ENCODE measurements at places on chromosomes 5 and 9. TPM values are rescaled to one million over a fixed set of nuclear protein-coding genes. Genes with fewer than 3 reads are reported as not detected.

The FBP1 gene
- total RNA-seq, result 767 TPM

The PCA3 gene
- total RNA-seq, result 0.09 TPM

The UBTD2 gene
- 9.3 TPM for total RNA-seq

The IL13 gene
- not detected for total RNA-seq

The WNK2 gene
- total RNA-seq, result 0.43 TPM

The IFNK gene
- not detected for total RNA-seq

The SKIC3 gene
- total RNA-seq, result 41.4 TPM

The FGFR4 gene
- total RNA-seq, result 70.5 TPM

The TLX3 gene
- not detected for total RNA-seq
